ENCODE measurements at places on chromosomes 7 and 10.

GRCh38 chr10:133415752-133416151 lies 8.7 kb downstream of the SPRN start:
- DNase-seq: no peak

DNA sequence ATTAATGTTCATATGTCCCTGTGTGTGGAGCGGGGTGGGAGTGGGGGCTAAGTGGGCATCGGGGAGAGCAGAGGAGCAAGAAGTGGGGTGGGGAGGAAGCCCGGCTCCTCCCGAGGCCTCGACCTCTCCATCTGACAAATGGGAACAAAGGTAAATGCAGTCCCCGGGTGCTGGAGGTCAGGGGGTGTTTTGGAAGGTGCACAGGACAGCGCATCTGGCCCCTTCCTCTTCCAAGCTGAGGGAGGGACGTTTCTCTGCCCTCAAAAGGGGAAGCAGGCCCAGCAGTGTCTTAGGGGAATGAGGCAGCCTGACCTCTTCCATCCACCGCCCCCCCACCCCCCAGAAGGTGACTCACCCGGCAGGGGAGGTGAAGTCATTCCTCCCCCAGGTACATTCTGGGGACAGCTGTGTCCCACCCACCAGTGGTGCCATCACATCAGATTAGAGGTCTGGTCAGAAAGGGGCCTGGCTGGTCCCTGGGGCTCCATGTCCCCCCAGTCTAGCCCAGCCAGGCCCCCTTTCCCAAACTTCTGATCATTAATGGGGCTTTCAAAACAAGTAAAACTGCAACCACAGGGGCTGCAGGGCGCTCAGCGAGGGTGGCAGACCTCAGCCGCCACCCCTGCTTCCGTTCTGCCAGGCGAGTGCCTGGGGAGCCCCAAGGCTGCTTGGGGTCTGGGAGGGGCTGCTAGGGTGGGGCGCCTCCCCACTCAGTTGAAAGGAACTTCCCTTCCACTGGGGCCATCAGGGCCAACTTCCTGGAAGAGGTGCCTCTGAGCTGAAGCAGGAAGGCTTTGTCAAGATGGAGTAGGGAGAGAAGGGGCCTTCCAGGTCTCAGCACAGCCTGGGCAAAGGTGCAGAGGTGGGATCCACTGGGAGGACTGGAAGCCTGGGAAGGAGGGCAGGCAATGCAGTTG lies 10.8 kb downstream of the LFNG start:
- peak; percentile 37 for DNase-seq

GRCh38 chr7:22195397-22196172 lies 161.4 kb downstream of the RAPGEF5 start:
- DNase-seq: no peak

- peak; percentile 38 for DNase-seq
These were observed 96.9 kb upstream of the CCDC71L start for GRCh38 chr7:106757846-106758245.

DNA sequence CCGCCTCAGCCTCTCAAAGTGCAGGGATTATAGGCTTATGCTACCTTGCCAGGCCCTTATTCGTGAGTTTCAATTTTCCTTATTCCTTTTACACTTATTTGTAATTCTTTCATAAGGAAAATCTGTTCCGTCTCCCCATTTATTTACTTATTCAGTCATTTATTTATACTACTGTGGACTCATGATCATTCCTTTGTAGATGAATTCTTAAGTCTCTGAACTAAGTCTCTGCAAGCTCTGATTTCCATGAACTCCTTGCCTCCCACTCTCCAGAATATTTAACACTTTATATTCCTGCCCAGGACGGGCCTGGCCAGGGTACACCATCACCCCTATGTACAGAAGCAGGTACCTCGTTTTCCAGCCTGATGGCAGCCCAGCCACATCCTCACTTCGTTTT lies 39.4 kb downstream of the PFKFB3 start:
- DNase-seq: no peak

GRCh38 chr7:107167483-107168232 lies 1.1 kb upstream of the HBP1 start:
- peak; percentile 91 for DNase-seq

DNA sequence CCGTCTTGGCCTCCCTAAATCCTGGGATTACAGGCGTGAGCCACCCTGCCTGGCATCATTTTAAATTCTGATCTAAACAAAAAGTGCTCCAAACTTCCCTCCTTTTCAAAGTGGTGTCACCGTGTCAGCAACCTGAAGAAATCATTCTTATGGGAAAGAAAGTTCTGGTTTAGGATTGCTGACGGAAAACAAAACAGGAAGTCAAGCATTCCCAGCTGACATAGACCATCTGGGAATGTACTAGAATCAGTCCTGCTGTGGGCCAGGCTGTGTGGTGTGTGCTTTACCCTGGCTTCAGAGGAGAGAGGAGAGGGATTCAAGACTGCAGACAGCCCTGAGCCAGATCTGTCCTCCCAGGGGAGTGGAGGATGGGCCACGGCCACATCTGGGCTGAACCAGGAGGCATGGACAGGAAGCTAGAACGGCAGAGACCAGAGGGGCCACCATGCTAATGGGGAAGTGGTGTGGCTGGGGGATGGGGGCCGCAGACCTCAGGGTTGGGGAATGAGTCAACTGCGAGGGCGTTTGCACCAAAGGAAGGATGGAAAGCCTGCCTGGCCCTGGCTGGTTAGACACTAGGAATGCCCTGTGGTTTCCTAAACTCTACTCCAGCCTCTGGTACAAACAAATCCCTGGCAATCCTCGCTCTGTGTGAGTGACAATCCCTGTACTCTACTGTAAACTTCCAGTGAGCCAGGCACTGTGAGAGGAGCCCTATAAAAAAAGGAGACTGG lies 16.7 kb upstream of the CLIP2 start:
- DNase-seq: peak; percentile 61

- DNase-seq: no peak
These were observed 19.1 kb upstream of the PRKRIP1 start for GRCh38 chr7:102376964-102377466.

- DNase-seq: no peak
These were observed 107.6 kb downstream of the DIP2C start for GRCh38 chr10:581776-582330.

GRCh38 chr7:131625817-131626372 lies 69.5 kb upstream of the PODXL start:
- DNase-seq: peak; percentile 60

- DNase-seq: peak; percentile 85
These were observed 23.8 kb downstream of the CHST15 start for GRCh38 chr10:124069341-124070264.

GRCh38 chr7:157445956-157446295 lies 109.1 kb downstream of the DNAJB6 start:
- no peak for DNase-seq

DNA sequence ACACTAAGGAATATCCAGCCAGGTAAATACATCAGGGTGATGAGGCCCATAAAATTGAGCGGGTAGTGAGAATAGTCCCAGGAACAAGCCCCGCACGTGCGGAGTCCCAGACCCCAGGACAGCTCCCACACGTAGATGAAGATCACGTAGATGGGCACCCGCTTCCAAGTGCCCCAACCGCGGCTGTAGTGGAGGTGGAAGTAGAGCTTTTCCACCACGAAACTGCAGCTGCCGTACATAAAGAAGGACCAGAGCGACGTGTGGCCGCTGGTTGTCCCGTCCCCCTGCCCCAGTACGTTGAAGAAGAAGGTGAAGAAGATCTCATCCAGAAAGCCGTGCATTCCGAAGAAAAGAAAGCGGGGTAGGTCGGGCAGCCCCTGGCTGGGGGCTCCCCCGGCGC lies 948 bp downstream of the TMEM229A start:
- no peak for DNase-seq

DNA sequence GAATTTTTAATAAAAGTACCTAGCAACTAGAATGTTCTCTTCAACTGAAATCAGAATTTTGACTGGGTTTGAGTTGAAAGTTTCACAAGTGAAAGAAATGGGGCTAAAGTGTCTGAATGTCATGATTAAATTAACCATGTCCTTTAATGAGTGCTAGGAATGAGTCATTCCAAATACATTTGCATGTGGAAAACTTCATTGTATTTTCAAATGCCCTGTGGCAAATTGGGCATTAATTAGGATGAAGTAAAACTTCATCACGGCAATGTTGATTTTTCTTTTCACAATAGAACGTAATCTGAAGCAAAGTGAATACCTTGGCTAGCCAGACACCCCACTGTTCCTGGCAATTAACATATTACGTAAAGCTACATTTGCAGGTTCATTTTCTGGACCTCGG lies 166.6 kb downstream of the KIAA1217 start:
- no peak for DNase-seq

- no peak for DNase-seq
These were observed 17.4 kb upstream of the KIF5B start for GRCh38 chr10:32073659-32074058.

- no peak for DNase-seq
These were observed 19.8 kb downstream of the GPR141 start for GRCh38 chr7:37703361-37703760.

DNA sequence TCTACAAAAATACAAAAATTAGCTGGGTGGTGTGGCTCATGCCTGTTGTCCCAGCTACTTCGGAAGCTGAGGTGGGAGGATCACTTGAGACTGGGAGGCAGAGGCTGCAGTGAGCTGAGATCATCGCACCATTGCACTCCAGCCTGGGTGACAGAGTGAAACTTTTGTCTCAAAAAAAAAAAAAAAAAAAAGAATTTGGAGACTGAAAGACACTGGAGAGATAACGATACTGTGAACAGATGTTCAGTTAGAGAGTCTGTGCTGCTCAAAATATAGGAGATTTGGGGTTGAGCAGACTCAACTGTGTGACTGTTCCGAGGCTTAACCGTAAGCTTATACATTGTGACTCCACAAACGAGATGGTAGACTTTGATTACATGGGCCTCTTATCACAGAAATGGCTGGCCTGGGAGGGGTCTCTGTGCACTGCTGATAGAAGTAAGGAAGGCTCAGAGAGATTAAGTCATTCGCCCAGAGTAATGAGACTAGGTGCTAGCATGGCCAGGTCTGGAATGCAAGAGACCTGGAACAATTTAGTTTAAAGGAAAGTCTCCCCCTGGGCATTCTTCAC lies 19.4 kb downstream of the WBP1L start:
- DNase-seq: no peak

GRCh38 chr10:46541735-46542566 lies 14.5 kb downstream of the GPRIN2 start:
- no peak for DNase-seq

DNA sequence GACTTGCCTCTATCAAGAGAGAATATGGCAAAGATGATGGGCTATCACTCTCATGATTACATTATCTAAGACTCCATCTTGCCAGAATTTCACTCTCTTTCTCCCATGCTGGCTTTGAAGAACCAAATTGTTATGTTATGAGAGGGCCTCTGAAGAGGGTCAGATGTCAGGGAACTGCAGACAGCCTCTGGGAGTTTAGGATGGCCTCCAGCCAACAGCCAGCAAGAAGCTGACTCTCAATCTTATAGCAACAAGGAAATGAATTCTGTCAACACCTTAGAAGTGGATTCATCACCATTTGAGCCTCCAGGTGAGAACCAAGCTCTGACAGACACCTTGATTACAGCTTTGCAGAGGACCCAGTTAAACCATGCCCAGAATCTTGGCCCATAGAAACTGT lies 33.6 kb downstream of the ZNF22 start:
- DNase-seq: peak; percentile 57

DNA sequence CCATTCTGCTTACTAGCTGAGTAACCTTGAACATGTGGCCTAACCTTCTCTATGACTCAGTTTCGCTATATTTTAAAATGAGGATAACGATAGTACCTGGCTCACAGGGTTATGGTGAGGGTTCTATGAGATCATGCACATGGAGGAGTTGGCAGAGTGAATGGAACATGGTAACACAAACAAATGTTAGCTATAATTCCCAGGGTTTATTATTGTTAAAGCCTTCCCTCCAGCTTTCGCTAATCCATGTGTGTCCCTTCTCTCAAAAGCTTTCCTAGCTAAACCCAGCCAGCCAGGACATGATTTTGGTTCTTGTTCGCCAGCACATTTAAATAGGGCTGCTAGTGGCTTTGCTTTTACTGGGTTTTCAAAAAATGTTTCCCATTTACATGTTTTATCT lies 361.0 kb upstream of the NFE2L3 start:
- no peak for DNase-seq

DNA sequence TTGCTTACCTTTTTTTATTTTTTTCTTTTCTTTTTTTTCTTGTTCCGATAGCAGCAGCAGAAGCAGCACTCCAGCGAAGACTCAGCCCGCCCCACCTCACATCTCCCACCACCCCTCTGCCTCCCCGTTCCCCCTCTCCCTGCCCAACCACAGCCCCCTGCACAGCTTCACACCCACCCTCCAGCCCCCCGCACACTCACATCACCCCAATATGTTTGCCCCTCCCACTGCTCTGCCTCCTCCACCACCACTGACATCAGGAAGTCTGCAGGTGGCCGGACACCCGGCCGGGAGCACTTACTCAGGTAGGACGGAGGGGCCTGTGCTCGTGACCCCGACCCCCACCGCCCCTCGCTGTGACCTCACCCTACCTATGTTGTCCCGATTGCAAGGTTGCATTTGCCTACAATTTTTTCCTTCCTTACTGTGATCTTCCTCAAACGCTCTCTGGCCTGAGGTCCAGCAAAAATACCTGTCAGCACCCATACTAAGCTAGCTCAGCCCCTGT lies 367.2 kb upstream of the GALNT17 start:
- no peak for DNase-seq

DNA sequence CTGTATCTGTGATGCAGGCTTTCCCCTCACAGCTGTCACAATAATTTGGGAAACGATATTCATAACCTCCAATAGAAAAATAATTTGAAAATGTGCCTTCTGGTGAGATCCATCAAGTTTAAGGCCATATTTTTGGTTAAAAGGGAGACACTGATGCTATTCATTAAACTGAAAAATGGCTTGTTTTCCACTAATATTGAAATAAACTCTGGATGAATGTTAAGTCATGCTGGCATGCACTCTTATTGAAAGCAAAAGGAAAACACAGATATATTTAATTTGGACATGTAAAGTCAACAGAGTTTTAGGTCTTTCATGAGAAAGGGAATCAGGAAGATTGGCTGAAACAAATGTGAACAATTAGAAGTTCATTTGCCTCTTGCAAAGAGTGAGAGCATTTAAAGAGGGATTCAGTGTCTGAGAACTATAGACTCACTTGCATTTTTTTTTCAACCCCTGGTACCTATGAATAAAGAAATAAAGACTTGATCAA lies 879.2 kb downstream of the LRMDA start:
- no peak for DNase-seq

- DNase-seq: peak; percentile 24
These were observed 25.6 kb upstream of the SOSTDC1 start for GRCh38 chr7:16491148-16491547.

DNA sequence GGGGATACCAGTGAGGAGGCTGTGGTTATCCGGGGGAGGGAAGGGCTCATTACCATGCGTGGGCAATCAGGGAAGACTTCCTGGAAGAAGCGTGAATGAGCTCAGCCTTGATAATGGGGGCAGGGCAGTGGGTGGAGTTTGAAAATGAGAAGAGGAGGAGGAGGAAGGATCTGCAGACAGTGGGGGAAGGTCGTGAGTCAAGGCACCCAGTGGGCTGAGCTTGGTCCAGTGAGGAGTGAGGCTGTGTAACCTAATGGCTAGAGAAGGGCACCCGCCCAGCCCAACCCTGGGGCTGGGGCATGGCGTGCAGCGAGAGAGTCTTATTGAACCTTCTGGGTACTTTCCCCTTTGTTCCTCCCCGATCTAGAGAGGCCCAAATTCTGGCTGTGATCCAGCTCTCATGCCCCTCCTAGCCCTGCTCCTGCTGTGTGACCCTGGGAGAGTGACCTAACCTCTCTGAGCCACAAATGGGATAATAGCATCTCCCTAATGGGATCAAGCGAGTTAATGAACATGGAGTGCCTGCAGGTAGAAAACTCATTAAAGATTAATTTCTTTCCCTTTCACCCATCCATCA lies 31.5 kb downstream of the CLIP2 start:
- no peak for DNase-seq

GRCh38 chr7:117347962-117348672 lies 25.3 kb upstream of the WNT2 start:
- DNase-seq: no peak

- DNase-seq: peak; percentile 51
These were observed 4.1 kb downstream of the FHIP2A start for GRCh38 chr10:114825513-114826253.
